SJCRH30 (cell line): ENCODE measurements at places on chromosomes 1 and 21. TPM values are rescaled to one million over a fixed set of nuclear protein-coding genes. Genes with fewer than 3 reads are reported as not detected.

The TSPEAR gene
- not detected in 2 replicates for total RNA-seq

The TINAGL1 gene
- total RNA-seq: 0.56 and 1.2 TPM in 2 replicates

The SPRR5 gene
- not detected in 2 replicates for total RNA-seq

The OR10Z1 gene
- total RNA-seq: not detected in 2 replicates

The HES3 gene
- not detected in 2 replicates for total RNA-seq

The FNBP1L gene
- 39.2 and 43.5 TPM in 2 replicates for total RNA-seq

The TRIM67 gene
- total RNA-seq: not detected in 2 replicates

GRCh38 chr1:98232678-98233077, 311.8 kb upstream of the DPYD start:
- H3K4me1 ChIP-seq: no peaks in the 10 kb centered on the region
- no peaks in the 10 kb centered on the region for H3K27me3 ChIP-seq
- H3K36me3 ChIP-seq: no peaks in the 10 kb centered on the region
- DNase-seq: peak; percentile 14
- H3K27ac ChIP-seq: no peak overlapping the region
- H3K4me3 ChIP-seq: no peak overlapping the region

- no peaks in the 10 kb centered on the region for H3K4me1 ChIP-seq
- H3K27me3 ChIP-seq: no peaks in the 10 kb centered on the region
- H3K27ac ChIP-seq: no peak overlapping the region
Observed at GRCh38 chr21:41830145-41830707, 48.9 kb downstream of the PRDM15 start.

- no peak overlapping the region for H3K4me3 ChIP-seq
- H3K27ac ChIP-seq: no peak overlapping the region
- 0 out of 2 replicates have a peak, but pooled peaks cover 3% of the 10 kb centered on the region for H3K27me3 ChIP-seq
Observed at GRCh38 chr1:56414728-56415224, 164.6 kb downstream of the PLPP3 start.

DNA sequence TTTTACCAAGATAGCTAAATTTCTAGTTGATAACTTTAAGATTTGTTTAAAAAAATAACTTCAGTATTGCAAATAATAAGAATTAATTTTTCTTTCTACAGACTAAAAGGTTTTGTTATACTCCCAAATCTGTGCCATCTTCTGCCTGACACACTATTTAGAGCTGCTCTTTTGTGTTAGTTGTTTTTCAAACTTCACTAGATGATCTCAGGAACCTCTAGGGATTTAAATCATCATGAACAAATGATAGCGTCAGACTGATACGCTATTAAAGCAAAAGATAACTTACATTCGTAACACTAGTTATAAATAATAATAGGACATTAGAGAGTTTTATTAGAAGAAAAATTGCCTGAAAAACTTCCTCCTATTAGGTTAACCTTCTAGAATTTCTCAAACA, 243.1 kb upstream of the CXADR start:
- no peaks in the 10 kb centered on the region for H3K4me1 ChIP-seq
- H3K27ac ChIP-seq: no peak overlapping the region
- no peak for DNase-seq
- no peak overlapping the region for H3K4me3 ChIP-seq
- H3K36me3 ChIP-seq: no peaks in the 10 kb centered on the region
- no peaks in the 10 kb centered on the region; the same call in 1 of the 2 replicates for H3K27me3 ChIP-seq
